Mammary microvascular endothelial cell (primary cell): ENCODE measurements at places on chromosomes 12 and 14. TPM values are rescaled to one million over a fixed set of nuclear protein-coding genes. Genes with fewer than 3 reads are reported as not detected.

SPRYD3 gene
- total RNA-seq = 38.8 and 39.8 TPM in 2 replicates

MYH6 gene
- total RNA-seq = 0.05 TPM in 1 of 2 replicates, not detected in the other

USP44 gene
- 0.44 and 0.60 TPM in 2 replicates for total RNA-seq

ITGB7 gene
- total RNA-seq = 0.30 and 0.80 TPM in 2 replicates

TBX5 gene
- total RNA-seq = not detected in 2 replicates

TARBP2 gene
- 43.9 and 45.5 TPM in 2 replicates for total RNA-seq

PIANP gene
- not detected in 2 replicates for total RNA-seq

KRT74 gene
- total RNA-seq = not detected in 2 replicates

GEMIN2 gene
- total RNA-seq = 38.4 and 40.4 TPM in 2 replicates

TRIM9 gene
- not detected in 2 replicates for total RNA-seq

BHLHE41 gene
- 1.6 and 4.4 TPM in 2 replicates for total RNA-seq

TAS2R7 gene
- not detected in 2 replicates for total RNA-seq

CATSPERB gene
- under 0.01 TPM in 1 of 2 replicates, not detected in the other for total RNA-seq

PTPRQ gene
- total RNA-seq = not detected in 2 replicates

C3AR1 gene
- total RNA-seq = 0.20 and 0.30 TPM in 2 replicates

AQP6 gene
- total RNA-seq = not detected in 2 replicates

IAPP gene
- total RNA-seq = not detected in 2 replicates

MGAT2 gene
- 94.2 and 101 TPM in 2 replicates for total RNA-seq

ZFHX2 gene
- under 0.01 and 0.69 TPM in 2 replicates for total RNA-seq

NGB gene
- not detected in 2 replicates for total RNA-seq

ING4 gene
- total RNA-seq = 21.2 and 25.4 TPM in 2 replicates

KLHL33 gene
- 0.34 TPM in 1 of 2 replicates, not detected in the other for total RNA-seq

FLRT2 gene
- total RNA-seq = 35.0 and 35.6 TPM in 2 replicates

NOVA1 gene
- total RNA-seq = 0.15 TPM in 1 of 2 replicates, not detected in the other

ATF1 gene
- total RNA-seq = 14.0 and 15.5 TPM in 2 replicates

HOTAIR gene
- total RNA-seq = not detected in 2 replicates

AICDA gene
- total RNA-seq = not detected in 2 replicates
